Stimulated activated CD4-positive, alpha-beta T cell treated with anti-CD3 and anti-CD28 coated beads, Interleukin-1b, Interleukin-23, amount 100 ng/mL, for 1 hour (primary cell): ENCODE measurements at places on chromosomes 2 and 18.

DNA sequence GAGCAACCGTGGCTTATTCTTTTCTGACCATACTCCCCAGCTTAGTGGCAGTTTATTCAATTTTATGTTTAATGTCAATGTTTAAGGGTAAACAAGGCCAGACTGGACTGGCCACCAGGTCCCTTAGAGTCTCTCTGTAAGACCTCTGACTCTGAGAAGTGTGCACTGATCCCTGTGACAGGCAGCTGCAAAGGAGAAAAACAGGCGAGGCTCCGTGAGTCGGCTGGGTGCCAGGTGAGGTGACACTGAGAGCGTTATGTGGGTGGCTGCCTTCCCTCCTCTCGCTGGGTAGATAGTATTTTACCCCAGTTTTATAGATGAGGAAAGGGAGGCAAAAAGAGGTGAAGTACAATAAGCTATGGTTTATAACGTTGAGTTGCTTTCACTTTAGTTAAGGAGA lies 139.4 kb upstream of the HDAC4 start:
- DNase-seq, result no peak

- DNase-seq, result no peak
Observed at GRCh38 chr2:27194538-27195354, 17.1 kb upstream of the ATRAID start.

DNA sequence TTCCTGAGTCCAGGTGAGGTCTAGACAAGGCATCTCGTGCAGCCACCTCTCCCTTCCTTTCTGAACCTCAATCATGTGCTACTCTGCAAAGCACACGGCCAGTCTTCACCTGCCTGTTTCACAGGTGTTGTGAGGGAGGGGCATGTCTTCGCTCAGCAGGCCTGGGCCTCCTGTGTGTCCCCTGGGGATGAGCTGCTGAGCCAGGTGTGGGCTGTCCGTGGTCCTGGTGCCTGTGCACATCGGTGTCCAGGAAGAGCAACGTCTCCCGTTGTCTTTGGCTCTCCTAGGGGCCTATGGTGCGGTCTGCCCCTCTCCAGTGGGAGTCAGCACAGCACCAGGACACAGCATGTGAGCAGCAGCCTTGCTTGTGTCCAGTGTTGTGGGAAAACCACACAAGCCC lies 16.7 kb downstream of the ARHGEF4 start:
- DNase-seq, result no peak

DNA sequence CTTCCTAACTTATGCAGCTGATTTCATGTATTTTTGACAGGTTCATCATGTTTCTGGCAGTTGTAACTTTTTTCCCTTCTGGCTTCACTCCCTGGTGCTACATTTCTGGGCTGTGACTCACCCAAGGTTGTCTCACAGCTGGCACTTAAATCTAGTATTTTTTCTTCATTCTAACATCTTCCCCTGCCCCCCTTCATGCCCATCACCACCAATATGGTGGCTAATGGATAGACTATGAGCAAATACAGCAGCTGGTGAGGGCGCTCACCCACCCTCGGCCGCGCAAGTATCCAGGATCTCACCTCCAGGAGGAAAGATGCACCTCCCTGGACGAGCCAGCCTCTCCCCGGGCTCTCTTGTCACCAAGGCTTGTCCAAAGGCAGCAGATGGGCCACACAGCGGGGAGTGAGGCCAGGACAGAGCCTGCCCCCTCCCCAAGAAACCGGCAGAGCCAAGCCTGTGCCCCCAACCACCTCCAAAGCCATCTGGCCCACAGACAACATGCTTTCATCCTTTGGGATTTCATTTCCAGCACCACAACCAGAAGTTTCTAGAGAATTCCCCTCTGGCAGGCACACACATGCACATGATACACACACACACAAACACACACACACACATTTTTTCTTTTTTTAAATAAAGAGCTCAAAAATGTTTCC lies 39.1 kb downstream of the ATOH8 start:
- no peak for DNase-seq

- no peak for DNase-seq
Observed at GRCh38 chr2:58594762-58595161, 353.6 kb upstream of the FANCL start.

- no peak for DNase-seq
Observed at GRCh38 chr2:134839649-134840048, 1.2 kb downstream of the ACMSD start.

DNA sequence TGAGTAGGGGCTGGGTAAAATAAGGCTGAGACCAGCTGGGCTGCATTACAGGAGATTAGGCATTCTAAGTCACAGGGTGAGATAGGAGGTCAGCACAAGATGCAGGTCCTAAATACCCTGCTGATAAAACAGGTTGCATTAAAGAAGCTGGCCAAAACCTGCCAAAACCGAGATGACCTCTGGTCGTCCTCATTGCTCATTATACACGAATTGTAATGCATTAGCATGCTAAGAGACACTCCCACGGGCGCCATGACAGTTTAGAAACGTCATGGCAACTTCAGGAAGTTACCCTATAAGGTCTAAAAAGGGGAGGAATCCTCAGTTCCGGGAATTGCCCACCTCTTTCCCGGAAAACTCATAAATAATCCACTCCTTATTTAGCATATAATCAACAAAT lies 132.2 kb downstream of the ARL4C start:
- DNase-seq, result no peak

GRCh38 chr2:14354231-14354630 lies 278.3 kb upstream of the LRATD1 start:
- no peak for DNase-seq

- DNase-seq, result no peak
Observed at GRCh38 chr2:62941413-62941812, 109.2 kb upstream of the OTX1 start.

- no peak for DNase-seq
Observed at GRCh38 chr2:109351164-109351756, 222.3 kb downstream of the SH3RF3 start.
